ENCODE measurements at places on chromosomes 3 and 15. TPM values are rescaled to one million over a fixed set of nuclear protein-coding genes. Genes with fewer than 3 reads are reported as not detected.

HRG gene
- not detected for total RNA-seq

ZIC4 gene
- not detected for total RNA-seq

MKRN2OS gene
- total RNA-seq = not detected

CCRL2 gene
- total RNA-seq = 1.3 TPM

ITGA11 gene
- total RNA-seq = not detected

ANO10 gene
- total RNA-seq = 4.8 TPM

VILL gene
- total RNA-seq = 15.0 TPM

ANKUB1 gene
- total RNA-seq = not detected

DPP8 gene
- total RNA-seq = 27.4 TPM

CD200R1 gene
- total RNA-seq = 1.1 TPM

TRIM42 gene
- not detected for total RNA-seq

KBTBD12 gene
- not detected for total RNA-seq

TIGIT gene
- 16.7 TPM for total RNA-seq

CFAP100 gene
- not detected for total RNA-seq

NR2E3 gene
- total RNA-seq = not detected

SI gene
- total RNA-seq = not detected

ITIH4 gene
- total RNA-seq = 8.2 TPM

ELL3 gene
- 1.0 TPM for total RNA-seq

All from activated T-cell treated with anti-CD3 and anti-CD28 coated beads, Interleukin-2, amount 50 U/mL, for 4 hours (primary cell).